ENCODE measurements at places on chromosomes 12 and 14.

GRCh38 chr12:57477710-57478681 lies 1.7 kb downstream of the ARHGAP9 start:
- DNase-seq: no peak

GRCh38 chr14:68730348-68730747 lies 62.5 kb downstream of the ZFP36L1 start:
- no peak for DNase-seq

DNA sequence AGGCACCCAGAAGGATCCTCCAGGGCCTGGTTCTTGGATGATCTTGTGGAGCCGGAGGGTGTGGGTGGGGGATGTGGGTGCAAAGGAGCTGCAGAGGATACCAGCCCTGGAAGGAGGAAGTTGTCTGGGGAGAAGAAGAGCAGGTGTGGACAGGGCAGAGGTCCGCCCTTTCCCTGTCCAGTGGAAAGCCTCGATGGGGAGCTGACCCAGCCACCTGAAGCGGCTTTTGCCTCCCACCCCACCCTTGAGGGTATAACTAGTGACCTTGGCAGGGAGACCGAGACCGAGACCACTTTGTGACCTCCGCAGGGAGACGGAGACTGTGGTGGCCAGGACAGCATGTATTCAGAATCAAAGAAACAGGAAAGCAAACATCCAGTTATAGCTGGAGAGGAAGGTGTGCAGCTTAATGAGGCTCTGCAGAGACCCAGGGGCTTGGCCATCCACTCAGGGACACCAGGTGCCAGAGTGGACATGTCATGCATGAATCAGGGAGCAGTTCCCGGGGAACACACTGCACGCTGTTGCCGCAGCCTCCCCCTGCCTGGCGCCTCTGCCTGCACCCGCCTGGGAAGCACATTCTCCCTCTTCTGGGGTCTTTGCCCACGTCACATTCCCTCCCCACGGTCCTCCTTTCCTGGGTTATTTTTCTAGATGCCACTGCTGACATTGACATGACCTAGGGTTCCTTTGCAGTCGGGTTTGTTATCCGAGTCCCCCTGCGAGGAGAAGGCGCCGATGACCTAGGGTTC lies 87.7 kb downstream of the ADGRD1 start:
- DNase-seq: no peak

- DNase-seq: no peak
These were observed 37.3 kb downstream of the ANO2 start for GRCh38 chr12:5907807-5908206.

DNA sequence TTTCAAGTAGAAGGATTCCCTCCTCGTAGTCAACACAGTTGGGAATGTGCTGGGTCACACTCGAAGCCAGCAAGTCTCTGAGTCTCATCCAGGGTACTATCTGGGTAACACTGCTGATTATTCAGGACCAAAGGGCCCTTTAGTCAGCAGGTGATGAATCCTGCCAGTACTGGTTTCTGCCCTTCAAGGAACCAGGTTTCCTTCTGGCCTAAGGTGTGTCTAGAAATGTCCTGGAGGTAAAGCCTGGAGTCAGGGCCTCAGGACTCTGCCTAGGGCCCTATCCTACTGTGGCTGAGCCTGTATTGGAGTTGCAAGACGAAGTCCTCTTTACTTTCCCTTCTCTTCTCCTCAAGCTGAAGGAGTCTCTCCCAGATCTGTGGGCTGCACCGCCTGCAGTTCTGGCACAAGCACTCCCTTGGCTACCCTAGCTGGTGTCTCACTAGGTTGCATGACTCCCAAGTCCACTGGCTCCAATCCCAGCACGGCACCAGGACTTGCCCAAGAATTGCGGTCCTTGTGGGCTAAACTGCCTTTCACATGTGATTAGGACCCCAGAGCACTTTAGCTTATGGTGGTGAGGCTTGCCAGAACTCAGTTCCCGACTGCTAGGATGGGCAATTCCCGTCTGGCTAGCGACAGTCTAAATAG lies 193.7 kb upstream of the PDE3A start:
- DNase-seq: no peak

- no peak for DNase-seq
These were observed 9.7 kb downstream of the IRF2BPL start for GRCh38 chr14:77018785-77019184.

GRCh38 chr12:110670161-110670701 lies 18.7 kb downstream of the HVCN1 start:
- no peak for DNase-seq

GRCh38 chr12:74488134-74488533 lies 49.5 kb upstream of the ATXN7L3B start:
- DNase-seq: no peak

- DNase-seq: no peak
These were observed 39.8 kb downstream of the SLC24A4 start for GRCh38 chr14:92362781-92363235.

DNA sequence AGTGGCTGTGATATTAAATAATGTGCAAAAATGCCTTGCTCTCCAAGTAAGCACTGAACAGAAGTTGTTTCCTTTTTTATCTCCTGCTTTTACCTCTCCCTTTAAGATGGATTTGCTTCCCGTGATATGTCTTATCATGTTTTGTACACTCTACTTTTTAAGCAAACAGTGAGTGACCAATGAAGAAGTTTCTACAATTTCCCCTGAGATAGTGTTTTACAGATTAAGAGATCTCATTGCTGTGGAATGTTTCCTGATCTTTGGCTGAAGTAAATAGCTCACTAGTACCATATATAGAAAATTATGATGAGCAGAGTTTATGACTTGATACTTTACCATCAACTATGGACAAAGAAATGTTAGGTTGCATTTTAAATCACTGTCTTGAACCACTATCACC lies 184.8 kb upstream of the PDE3A start:
- no peak for DNase-seq

- no peak for DNase-seq
These were observed 10.9 kb upstream of the ENDOU start for GRCh38 chr12:47736216-47736615.

GRCh38 chr12:117069926-117070900 lies 29.0 kb downstream of the TESC start:
- no peak for DNase-seq

Measured in left renal pelvis (tissue), 4 donors.